ENCODE measurements at places on chromosomes 7 and 10.
A peak's percentile ranks its signal among the peaks of the same experiment; 100 is the strongest.

GRCh38 chr10:26242706-26243350 is 26.3 kb downstream of the GAD2 start:
- DNase-seq = no peak

DNA sequence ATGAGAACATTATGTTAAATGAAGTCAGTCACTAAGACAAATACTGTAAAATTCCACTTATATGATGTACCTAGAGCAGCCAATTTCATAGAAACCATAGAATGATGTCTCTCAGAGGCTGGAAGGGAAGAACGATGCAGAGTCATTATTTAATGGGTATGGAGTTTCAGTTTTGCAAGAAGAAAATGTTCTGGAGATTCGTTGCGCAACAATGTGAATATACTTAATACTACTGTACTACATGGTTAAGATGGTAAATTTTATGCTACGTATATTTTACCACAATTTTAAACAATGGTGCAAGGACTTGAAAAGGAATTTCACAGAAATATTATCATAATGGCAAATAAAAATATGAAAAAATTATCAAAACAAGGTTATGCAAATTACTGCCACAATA is 972.6 kb downstream of the KCNMA1 start:
- DNase-seq = no peak

GRCh38 chr10:31399631-31400030 is 80.6 kb downstream of the ZEB1 start:
- DNase-seq = no peak

GRCh38 chr10:68988530-68989316 is at the start of gene KIFBP:
Gene KIFBP (plus strand): TSS chr10:68988803. CDS start chr10:68988833, 30 bp downstream.
- peak; percentile 98 for DNase-seq

DNA sequence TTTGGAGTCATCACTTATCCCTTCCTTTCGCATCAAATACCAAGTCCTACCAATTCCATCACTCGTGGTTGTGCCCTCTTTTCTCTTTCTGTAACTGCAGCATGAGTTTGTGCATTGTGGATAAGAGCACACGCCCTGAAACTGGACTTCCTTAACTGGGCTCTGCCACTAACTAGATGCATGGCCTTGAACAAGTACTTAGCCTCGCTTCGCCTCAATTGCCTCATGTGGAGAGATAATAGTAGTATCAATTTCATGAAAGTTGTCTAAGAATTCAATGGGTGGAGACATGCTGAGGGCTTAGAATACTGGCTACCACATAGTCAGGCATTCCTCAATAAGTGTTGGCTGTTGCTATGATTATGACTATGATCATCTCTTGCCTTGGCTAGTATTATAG is 41.5 kb downstream of the CFAP43 start:
- no peak for DNase-seq

DNA sequence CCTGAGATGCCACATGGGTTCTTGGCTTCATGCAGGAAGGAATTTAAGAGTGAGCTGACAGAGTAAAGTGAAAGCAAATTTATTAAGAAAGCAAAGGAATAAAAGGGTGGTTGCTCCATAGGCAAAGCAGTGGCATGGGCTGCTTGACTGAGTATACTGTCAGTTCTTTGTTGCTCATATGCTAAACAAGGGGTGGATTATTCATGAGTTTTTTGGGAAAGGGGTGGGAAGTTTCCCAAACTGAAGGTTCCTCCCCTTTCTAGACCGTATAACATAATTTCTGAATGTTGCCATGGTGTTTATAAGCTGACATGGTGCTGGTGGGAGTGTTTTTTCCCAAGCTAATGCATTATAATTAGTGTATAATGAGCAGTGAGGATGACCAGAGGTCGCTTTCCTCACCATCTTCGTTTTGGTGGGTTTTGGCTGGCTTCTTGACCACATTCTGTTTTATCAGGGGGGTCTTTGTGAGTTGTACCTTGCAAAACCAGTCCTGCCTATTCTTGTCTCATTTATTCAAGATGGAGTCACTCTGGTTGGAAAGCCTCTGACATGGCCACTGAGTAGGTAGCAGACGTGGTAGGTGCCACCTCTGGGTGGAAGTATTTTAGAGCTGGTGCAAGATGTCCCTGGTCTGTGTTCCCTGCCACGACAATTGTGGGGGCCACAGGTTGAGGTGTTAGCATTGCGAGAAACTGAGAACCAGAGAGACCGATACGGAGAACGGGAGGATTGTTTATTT is 107.5 kb upstream of the SDK1 start:
- DNase-seq = peak; percentile 46

DNA sequence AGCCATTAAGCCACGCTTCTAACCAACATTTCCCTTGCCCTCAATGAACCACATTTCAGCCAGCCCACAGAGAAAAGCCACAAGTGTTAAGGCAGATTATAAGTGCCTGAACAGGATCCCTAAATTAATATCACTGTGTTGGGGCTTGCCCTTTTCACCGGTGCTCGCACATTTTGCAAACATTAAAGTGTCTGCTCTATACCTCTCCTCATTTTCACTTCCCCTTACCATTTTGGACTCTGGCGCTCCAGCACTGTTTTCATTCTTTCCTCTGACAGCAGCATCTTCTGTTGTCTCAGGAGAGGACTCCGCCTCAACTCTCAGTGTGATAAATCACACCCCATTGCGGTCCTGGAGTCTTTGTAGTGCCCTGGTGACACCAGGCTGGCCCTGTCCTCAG is 274.2 kb downstream of the BAMBI start:
- no peak for DNase-seq

DNA sequence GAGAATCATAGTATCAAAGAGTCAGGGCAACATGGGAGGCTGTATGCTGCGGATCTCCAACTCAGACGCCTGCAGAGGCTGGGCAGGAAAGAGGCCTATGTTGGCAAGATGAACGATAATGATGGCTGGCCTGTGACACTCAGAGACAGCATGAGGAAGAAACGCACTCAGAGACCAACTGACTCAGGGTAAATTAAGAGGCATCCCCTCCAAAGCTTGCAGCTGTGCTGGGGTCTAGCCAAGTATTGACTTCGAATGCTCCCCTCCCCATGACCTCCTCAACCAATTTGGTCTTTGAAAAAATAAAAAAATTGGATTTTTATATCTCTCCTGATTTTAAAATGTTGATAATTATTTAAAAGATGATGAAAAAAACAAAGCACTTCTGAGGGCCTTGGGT is 718.9 kb downstream of the GRID1 start:
- no peak for DNase-seq

DNA sequence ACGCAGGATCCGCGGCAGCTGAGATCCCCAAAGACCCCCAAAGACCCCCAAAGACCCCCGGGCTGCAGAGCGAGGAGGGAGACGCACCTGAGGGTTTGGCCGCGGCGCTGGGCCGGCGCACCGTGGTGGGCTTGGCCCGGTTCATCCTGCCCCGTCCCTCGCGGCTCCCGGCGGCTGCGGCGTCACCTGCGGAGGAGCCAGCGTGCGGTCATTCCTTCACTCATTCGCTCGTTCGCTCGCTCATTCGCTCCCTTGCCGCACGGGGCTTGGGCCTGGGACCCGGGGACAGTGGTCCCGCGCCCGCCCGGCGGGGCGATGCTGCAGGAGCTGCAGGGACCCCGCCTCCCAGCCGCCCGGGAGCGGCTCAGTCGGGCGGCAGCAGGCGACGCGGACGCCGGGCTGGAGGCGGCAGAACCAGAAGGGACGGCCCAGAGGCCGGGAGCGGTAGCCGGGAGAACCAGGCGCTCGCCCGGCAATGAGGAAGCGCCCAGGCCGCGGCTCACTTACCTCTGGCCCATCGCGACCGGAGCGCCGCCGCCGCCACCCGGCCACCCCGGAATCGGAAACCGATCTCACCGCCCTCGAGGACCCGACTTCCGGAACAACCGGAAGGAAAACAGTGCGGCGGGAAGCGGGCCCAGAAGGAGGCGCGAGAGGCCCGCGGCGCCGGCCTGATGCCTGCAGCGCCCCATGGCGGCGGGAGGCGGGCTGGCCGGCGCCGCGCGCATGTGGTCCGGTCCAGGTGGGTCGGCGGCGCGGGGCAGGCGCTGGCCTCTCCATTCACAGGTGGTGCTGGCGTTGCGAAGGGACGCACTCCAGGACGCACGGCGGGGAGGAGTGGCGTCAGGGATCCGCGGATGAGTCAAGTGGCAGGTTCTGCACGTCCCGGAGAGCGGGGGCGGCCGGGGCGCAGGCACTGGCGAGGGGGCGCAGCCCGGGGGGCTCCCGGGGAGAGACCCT is at the start of gene INTS1:
Gene INTS1, minus strand, starts transcription at position 574 of the 960 bp plus-strand sequence. Its CDS starts 429 bp downstream, at position 145.
- peak; percentile 91 for DNase-seq

DNA sequence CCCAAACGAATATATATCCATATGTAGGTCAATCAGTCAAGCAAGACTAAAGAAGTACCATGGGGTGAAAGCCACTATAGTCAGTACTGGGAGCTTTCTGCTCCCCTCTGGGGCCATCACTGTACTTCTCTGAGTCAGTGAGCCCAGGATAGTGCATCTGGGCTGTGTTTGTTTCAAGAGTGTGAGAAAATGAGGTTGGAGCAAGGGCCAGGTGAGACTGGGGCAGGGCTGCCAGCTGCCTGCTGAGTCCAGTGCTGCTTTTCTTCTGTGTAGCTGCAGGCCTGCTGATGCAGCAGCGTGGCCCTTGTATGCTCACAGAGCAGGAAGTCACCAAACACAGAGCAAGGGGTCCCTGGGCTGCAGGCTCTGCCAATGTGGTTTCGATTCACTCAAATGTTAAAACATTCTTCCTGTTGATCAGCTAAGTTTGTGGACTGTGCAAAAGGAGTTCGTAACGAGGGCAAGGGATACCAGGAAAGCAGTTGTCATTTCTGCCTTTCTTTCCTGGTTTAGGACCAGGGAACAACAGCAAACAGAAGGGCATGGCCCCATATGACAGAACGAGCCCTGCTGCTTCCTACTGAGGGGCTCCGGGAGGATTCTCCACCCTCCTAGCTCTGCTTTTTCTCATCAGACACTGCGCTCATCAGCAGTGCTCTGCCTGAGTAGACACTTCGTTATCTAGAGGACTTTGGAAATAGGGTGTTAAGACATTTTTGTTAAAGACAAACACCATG is 65.4 kb upstream of the TNS3 start:
- DNase-seq = no peak

DNA sequence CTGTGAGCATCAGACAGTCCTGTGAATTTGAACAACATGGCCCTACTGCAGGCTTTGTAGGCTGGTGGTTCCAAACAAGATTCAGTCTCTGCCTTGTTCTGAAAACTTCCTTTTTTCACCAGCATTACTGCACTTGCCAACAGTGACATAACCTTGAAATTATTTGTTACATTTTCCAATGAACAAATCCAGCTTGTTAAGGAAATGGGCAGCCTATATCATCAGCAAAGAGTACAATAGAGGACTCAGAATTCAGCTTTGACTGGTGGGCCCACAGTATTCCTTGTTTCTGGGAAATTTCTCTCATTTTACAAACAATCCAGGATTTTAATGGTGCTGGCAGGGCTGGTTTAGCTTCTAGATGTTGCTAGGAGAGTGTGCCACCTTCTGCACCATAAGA is 703.7 kb upstream of the FZD8 start:
- peak; percentile 64 for DNase-seq

DNA sequence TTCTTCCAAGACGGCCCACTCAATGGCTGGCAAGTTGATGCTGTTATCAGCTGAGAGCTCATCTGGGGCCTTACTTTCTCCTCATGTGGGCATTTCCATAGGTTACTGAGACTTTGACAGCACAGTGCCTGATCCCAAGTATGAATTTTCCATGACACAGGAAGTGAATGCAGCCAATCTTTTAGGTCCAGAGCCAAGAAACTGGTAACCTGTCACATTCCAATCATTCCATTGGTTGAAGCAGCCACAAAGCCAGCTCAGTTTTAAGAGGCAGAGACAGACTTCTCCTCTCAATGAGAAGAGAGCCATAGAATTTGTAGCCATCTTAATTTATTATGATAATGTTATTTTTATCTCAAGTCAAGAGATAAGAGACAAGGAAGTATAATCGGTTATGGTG is 775.5 kb downstream of the CNTNAP2 start:
- DNase-seq = no peak

DNA sequence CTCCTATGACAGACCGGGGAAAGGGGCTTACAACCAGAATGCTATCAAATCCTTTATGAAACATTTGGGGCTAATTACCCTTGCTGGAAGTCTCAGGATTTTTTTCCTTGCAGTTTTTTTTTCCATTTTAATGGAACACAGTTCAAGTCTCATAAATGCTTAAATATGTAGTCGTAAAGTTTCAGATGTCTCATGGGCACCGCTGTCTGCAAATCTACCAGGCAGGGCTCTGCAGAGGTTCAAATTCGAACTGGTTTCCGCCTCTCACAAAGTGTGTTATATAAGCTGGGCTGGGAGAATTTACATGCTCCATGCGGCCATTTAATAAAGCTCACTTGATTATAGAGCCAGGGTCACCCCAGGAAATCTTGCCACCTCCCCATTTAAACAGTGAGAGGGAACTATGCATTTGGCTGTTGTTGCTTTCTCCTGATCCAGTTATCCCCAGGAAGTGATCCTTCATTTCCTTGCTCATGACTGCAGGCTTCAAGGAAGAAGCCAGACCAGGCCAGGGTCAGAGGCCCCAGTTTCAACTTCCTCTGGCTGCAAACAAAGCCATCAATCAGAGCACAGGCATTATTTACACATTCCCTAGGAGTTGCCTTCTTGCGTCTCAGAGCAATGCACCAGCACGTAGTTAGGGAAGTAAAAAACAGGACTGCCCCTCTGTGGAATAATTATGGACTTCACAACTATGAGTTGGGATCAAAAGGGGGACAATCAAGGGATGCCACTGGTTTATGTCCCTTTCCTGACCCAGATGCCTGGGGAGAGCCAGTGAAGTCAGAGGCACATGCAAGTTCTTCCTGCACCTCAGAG is 358.8 kb downstream of the PRPF18 start:
- DNase-seq = peak; percentile 64

DNA sequence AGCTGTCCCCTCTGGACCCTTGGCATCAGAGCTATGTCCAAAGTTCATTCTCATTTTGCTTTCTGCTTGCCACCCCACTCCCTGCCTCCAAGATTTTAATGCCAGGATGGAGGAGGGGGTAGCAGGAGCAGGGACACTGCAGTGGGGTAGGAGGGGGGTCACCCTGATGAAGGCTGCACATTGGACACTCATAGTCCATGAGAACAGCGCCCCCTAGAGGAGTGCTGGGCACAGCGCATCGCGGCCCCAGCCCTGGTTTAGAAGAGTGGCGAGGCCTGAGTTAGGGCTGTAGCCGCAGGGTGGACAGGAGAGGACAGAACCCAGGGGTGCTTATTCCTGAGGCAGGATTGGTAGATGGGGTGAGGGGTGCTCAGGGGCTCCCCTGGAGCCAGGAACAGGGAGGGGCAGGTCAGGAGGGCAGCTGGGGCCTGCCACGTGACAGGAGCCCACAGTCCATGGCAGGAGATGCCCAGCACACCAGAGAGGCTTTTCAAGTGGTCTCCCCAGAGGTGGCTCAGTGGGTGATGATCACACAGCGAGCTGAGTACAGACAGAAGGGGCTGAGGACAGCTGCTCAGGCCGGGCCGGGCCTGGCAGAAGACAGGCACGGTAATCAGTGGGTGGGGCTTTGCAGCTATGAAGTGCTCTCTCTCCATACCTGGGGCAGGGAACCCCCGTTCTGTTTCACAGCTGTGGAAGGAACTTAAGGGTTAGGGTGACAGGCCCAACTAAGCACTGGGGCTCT is 71.4 kb downstream of the NEURL1 start:
- DNase-seq = peak; percentile 20

GRCh38 chr7:76343294-76343930 is 15.4 kb downstream of the YWHAG start:
- no peak for DNase-seq
